ENCODE measurements at places on chromosomes 1 and 21.

DNA sequence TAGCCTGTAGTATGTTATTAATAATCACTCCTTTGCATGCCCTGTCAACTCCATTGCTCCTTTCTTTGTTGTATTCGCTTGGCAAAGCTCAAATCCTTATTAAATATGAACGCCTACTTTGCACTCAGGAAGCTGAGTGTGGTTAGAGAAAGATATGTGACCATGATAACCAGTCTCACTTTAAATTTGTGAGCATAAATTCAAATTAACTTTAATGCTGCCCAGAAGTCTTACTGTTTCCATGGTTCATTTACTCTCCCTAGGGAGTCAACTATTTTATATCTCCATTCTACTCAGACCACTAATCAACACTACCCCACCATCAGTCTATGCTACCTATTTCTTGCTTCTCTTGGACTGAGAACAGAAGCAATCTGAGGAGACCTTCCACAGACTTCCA is 12.1 kb upstream of the EPHX4 start:
- DNase-seq = no peak

DNA sequence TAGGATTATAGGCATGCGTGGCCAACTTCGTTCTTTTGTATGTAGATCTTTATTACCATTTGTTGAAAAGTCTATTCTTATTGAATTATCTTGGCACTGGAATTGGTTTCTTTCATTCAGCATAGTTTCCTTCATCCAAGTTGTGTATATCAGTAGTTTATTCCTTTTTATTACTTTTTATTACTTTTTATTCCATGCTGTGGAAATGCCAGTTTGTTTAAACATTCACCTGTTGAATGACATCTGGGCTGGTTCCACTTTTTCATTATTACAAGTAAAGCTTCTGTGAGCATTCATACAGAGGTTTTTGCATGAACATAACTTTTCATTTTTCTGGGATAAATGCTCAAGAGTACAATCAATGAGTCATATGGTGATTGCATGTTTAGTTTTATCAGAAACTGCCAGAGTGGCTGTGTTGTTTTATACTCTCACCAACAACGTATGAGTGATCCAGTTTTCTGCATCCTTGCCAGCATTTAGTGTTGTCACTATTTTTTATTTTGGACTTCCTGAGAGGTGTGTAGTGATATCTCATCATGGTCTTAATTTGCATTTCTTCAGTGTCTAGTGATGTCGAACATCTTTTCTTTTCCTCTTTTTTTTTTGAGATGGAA is 28.6 kb downstream of the PTPRU start:
- no peak for DNase-seq

- DNase-seq = no peak
These were observed 119.3 kb downstream of the DAB1 start for GRCh38 chr1:57304591-57304990.

- DNase-seq = no peak
These were observed 29.9 kb downstream of the FUBP1 start for GRCh38 chr1:77948841-77949424.

DNA sequence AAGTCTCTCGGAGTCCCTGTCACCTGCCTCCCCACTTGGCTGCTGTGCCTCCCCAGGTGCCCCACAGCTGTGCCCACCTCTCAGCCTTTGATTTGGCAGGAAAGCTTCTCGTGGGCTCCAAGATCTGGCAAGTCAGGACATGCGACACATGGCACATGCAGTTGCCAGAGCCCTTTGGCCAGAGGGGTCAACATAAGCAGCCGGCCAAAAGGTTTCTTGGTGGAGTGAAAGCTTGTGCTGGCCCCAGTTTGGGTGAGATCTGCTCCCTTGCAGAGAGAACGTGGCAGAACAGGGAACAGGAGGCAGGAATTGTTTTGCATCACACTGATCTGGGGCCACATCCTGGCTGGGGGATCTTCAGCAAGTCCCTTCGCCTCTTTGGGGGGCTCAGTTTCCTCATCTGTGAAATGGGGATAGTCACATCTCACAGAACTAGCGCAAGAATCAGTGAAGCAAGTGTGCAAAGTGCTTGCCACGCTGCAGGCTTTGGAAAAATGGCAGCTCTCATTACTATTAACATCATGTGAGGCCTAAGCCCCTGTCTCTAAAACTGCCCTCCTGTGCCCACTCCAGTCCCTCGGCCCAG is 232.6 kb downstream of the TRABD2B start:
- no peak for DNase-seq

- DNase-seq = no peak
These were observed 102.8 kb downstream of the CLIC6 start for GRCh38 chr21:34771512-34772028.

DNA sequence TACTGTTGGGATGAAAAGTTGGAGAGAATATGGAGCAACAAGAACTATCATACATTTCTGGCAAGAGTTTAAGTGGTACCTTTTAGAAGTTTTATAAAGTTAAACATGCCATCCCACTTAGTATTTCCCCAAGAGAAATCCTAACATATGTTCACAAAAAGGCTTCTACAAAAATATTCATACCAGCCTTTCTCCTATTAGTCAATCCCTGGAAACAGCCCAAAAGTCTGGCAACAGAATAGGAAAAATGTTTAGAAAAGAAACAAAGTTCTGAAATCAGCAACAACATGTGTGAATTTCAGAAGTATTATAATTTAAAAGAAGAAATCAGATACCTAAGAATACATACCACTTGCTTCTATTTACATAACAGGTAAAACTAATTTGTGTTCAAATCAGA is 271.0 kb downstream of the DSCAM start:
- no peak for DNase-seq

DNA sequence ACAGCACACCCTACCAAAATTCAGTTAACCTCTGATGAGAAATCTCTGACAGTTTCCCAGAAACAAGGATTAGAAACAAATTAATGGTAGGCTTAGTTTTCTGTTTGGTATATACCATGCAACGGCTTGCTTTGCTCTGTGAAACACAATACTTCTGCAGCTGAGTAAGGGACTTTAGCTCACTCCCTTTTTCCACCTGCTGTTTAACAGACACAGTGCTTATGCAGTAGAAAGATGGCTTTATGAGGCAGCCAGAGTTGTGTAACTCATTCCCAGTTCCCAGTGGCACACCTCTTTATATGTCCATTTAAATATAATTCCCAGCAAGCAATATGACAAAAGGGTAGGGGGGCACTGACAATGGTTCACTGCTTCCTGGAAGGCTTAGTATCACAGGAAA is 124.0 kb downstream of the PIGK start:
- no peak for DNase-seq

GRCh38 chr1:230215031-230215430 is 148.0 kb downstream of the GALNT2 start:
- peak; percentile 54 for DNase-seq

DNA sequence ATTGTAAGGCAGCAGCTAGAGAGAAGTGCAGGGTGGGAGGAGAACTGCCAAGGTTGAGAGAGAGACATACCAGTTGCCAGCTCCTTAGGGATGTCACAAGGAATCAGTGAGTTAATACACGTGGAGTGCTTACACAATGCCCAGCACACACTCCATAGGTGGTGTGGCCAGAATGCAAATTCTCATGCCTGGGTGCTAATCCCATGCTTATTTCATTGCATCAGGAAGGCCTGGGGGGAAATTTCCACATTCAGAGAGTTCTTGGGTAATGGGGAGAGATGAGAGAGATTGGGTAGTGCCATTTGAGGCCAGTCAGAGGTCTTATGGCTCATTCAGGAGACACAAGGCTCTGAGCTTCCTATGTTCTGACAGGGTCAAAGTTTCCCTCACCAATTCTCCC is 38.7 kb downstream of the GJA5 start:
- DNase-seq = no peak

DNA sequence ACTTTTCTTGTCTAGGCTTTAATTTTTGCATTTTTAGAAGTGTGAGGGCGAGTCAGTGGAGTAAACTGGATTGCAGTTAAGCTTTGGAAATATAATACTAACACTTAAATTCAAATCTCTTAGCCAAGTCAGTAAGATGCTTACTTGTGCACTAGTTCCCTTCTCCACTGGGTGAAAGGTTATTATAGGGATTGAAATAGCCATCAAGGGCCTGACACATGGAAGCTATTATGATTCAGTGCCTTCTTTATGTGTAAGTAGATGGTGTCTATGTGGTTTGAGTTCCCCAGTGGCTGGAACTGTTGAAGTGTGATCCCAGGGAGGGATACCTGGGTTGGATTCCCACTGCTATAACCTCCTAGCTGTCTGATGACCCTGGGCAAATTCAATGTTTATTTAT is 24.7 kb upstream of the DMRTA2 start:
- DNase-seq = no peak

- no peak for DNase-seq
These were observed 50.6 kb downstream of the RPS6KA1 start for GRCh38 chr1:26580116-26580515.

GRCh38 chr1:151935154-151935553 is 25.8 kb upstream of the THEM4 start:
- no peak for DNase-seq

GRCh38 chr1:175183586-175183985 is 9.0 kb downstream of the KIAA0040 start:
- DNase-seq = no peak

GRCh38 chr1:196009362-196009761 is 598.9 kb downstream of the KCNT2 start:
- DNase-seq = no peak

DNA sequence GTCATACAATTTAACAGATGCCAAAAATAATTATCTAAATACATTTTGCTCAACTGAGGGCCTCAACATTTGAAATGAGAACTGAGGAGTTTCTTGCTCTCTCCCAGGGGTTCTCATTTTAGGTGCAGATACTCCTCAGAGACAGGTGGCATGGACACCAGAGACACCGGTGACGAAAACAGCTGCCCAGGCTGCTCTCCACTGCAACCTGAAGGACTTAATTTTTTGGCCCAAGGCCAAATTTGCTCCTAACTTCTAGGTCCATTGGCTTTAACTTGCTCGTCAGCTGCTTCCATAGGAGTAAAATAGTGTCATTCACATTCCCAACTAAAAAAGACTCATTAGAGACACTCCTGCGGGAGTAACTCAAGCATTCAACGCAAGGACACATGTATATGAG is 87.0 kb downstream of the NRIP1 start:
- DNase-seq = no peak

- DNase-seq = peak; percentile 67
These were observed 506 bp downstream of the JUN start for GRCh38 chr1:58783090-58783992.

GRCh38 chr1:232678185-232678886 is 48.4 kb upstream of the SIPA1L2 start:
- DNase-seq = no peak

DNA sequence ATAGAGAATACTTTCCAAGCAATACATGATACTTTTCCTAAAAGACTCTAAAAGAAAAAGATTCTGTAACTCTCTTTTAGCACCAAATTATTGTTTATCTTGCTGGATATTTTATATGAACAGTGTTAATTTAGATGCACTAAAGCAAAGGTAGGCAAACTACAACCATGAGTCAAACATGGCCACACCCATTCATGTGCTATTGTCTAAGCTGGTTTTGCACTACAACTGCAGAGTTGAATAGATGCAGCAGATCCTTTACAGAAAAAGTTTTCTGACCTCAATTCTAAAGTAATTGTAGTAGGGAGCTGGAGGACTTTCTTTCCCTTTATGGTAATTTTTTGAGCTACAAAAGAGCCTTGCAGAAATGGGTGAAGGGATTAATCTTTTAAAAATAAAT is 19.4 kb downstream of the BLZF1 start:
- DNase-seq = no peak

DNA sequence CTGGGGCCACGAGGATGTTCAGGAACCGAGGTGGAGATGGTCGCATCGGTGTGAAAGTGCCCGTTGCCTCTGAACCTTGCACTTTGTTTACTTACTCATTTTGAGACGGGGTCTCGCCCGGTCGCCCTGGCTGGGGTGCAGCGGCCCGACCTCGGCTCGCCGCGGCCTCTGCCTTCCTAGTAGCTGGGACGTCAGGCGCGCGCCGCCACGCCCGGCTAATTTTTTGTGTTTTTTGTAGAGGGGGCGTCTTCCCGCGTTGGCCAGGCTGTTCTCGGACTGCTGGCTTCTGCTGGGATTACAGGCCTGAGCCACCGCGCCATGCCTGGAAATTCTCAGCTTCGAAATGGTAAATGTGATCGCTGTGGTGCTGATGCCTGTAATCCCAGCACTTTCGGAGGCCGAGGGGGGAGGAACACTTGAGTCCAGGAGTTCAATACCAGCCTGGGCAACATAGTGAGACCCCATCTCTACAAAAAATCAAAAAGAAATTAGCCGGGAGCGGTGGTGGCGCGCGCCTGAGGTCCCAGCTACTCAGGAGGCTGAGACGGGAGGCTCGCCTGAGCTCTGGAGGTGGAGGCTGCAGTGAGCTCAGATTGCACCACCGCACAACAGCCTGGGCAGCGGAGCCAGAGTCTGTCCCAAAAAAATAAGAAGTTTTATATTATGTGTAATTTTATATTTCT is 684 bp upstream of the MRPL20 start:
- no peak for DNase-seq

- peak; percentile 49 for DNase-seq
These were observed 76.6 kb downstream of the NDUFS5 start for GRCh38 chr1:39102537-39103327.

DNA sequence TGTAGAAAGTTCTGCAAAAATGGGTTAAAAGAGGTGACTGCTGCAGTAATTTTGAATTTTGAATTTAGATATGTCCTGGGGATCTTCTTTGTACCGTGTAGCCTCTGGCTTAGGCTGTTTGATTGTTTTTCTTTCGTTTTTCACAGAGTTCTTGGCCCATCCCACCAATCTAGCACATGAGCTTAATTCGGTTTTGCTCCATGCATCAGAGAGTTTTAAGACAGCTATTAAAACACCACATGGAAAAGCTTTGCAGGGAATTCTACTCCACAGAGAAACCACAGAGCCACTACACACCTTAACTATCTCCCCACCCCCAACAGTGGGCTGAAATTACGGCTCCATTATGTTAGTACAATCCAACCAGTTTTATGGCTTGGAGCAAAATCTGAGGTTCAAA is 25.5 kb downstream of the SPAG17 start:
- no peak for DNase-seq

DNA sequence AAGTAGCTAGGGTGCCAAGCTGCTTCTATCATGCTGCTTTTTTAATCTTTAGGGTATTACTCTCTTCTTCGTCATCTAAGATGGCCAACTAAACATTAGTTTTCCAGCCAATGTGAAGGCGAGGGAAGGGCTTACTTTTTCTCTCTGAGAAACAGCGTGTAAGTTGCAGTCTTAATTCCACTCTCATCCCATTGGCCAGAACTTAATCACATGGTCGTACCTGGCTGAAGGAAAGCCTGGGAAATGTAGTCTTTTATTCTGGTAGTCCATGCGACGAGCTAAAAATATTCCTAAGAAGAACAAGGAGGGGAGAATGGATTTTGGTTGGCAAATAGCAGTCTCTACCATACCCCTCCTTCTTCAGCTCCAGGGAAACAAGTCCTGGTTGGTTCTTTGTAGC is 21.5 kb downstream of the DNAJC6 start:
- no peak for DNase-seq

DNA sequence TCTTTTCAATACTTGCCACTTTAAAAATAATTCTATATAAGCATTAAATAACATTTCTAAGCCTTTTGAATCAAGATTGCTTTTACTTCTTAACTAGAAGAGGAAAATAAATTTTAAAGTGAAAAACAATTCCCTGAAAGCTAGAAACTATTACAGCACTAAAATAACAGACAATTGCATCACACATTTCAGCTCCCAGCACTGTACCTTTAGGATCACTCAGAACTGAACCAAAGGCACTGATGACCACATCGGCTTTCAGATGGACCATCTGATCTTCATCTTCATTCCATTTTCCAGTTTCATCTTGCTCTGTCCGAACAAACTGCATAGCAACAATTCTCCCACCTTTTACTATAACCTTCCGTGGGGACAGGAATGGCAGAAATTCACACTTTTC is 347.3 kb downstream of the DPYD start:
- no peak for DNase-seq

- DNase-seq = no peak
These were observed 413.9 kb downstream of the DUSP10 start for GRCh38 chr1:221327954-221328353.
